ENCODE measurements at places on chromosomes 2 and 18. TPM values are rescaled to one million over a fixed set of nuclear protein-coding genes. Genes with fewer than 3 reads are reported as not detected.

ODC1 gene
- total RNA-seq, result 133 TPM

TEX51 gene
- not detected for total RNA-seq

POTEJ gene
- not detected for total RNA-seq

CCDC121 gene
- 3.1 TPM for total RNA-seq

SATB2 gene
- 2.9 TPM for total RNA-seq
